Activated CD4-positive, alpha-beta memory T cell treated with anti-CD3 and anti-CD28 coated beads for 36 hours (primary cell): ENCODE measurements at places on chromosomes 1 and 21.

- H3K4me3 ChIP-seq, result no peak overlapping the region
- peaks cover 5% of the 10 kb centered on the region for H3K4me1 ChIP-seq
- H3K27ac ChIP-seq, result no peak overlapping the region
- H3K36me3 ChIP-seq, result no peaks in the 10 kb centered on the region
Observed at GRCh38 chr1:78678324-78678723, 28.7 kb downstream of the IFI44 start.

GRCh38 chr21:42067531-42068255 lies 3.4 kb upstream of the UMODL1 start:
- H3K27ac ChIP-seq, result no peak overlapping the region
- peaks cover 25% of the 10 kb centered on the region for H3K4me1 ChIP-seq
- no peak overlapping the region for H3K4me3 ChIP-seq

DNA sequence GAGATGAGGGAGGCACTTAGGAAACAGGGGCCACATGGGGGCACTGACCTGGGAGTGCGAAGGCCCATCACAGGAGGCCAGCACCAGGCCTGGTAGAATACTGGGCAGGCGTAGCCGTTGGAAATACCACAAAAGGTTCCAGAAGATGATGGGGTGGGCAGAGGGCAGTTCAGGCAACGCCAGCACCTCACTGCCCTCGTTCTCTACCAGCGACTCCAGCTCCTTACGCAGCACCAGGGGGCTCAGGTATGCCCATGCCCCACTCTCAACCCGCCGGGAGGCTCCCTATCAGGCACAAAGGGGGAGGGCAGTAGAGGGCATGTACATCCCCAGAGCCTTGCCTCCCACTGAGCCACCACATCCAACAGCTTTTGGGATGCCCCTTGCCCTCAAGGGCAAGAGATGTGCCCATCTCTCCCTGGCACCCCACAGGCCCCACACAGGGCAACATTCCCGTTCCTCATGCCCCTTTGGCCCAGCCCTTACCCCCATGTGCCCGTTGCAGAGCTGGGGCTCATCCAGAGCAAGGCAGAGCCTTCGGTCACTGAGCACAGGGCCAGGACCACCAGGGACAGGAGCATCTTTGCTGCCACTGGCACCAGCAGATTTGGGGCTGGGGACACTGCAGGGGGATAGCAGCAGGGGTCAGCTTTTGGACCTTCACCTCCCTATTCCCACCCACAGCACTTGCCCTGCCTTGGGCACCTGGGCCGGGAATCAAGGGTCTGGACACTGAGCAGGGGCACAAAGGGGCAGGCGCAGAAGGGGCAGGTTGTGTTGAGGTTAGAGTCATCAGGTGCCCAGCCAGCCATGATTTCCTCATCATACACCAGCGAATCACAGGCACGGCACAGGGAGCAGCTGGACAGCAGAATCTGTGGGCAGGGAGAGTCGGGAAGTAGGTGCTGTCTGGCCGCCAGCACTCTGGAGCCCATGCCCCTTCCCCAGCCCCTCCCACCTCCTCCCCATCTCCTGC lies 9.7 kb upstream of the GATAD2B start:
- H3K36me3 ChIP-seq, result peaks cover 44% of the 10 kb centered on the region
- no peak for DNase-seq
- H3K4me1 ChIP-seq, result peaks cover 2% of the 10 kb centered on the region
- no peak overlapping the region for H3K27ac ChIP-seq

DNA sequence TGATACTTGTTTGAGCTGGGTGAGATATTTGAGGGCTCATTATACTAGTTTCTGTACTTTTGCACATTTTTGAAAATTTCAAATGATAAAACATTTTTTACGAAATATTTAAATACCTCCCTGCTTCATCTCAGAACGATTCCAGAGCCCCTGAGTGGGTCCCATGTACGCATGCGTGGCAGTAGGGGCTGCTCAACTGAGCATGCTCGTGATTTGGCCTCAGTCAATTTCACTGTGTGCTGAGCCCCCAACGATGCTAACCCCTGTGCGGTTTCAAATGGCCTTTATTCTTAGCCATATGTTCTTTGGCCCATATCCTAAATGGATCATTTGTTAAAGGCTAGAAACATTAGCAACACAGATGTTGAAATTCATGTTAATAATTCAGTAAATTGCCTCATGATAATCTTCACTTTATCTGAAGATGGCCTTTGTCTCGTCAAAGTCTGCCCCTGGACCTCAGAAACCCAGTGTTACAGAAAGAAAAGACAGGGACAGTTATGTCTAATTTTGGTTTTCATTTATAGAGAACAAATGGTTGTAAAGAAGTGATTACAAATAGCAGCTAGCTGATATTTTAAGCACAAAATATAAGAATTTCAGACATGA lies 108.2 kb downstream of the MRPS6 start:
- H3K27ac ChIP-seq, result no peak overlapping the region
- peaks cover 7% of the 10 kb centered on the region for H3K36me3 ChIP-seq
- no peaks in the 10 kb centered on the region for H3K4me1 ChIP-seq
- H3K4me3 ChIP-seq, result no peak overlapping the region
- no peak for DNase-seq

DNA sequence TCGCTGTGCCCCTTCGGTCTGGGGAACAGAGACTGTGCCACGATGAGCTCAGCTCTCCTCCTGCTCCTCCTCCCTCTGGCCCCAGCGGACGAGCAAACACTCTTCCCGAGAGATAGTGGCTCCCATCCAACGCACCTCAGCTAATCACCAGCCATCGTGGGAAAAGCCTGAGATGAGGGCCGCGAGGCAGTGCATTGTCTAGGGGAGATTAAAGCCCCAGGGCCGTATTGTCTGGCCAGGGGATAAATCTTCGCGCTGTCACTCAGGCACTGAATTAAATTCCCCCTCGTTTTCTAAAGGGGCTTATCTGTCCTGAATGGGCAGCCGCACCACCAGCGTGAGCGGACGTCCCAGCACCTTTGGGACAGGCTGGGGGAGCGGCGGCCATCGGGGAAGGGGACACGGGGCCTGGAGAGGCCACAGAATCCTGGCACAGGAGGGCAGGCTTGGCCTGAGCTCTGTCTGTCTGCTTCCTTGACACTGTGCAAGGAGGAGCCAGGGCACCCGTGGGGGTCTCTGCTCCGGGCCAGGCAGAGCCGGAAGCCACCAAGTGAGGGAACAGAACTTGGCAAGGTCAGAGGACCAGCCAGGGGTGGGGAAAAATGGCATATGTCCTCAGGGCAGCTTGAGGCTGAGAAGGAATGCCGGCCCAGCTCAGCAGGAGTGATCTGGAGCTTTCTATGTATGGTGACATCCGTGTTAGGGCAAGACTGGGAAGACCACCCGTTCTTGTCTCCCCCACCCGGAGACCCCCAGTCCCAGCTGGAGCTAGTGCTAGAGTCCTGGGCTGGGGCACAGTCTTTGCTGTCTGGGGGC lies 32.3 kb downstream of the PRDM16 start:
- DNase-seq, result no peak
- no peaks in the 10 kb centered on the region for H3K4me1 ChIP-seq
- H3K27ac ChIP-seq, result no peak overlapping the region
- no peak overlapping the region for H3K4me3 ChIP-seq
- H3K36me3 ChIP-seq, result no peaks in the 10 kb centered on the region

DNA sequence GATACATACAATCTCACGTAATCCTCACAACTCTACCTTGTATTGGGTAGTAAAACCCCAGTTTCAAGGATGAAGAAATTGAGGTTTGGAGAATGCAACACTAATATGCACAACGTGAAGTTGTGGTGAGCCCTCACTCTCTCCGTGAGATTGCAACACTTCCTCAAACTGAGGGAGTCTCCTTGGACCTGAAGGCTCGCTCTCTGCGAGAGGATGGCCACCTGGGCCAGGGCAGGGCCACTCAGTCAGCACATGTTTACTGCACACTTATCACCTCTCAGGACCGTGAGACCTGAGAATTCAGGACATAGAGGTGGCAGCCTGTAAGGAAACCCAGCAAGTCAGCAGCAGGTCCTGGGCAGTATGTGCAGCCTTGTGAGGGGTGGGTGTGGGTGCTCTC lies 8.7 kb downstream of the SH3BP5L start:
- H3K36me3 ChIP-seq, result peaks cover 37% of the 10 kb centered on the region
- no peak overlapping the region for H3K4me3 ChIP-seq
- peaks cover 52% of the 10 kb centered on the region for H3K4me1 ChIP-seq

GRCh38 chr1:100184536-100184935 lies 6.5 kb upstream of the LRRC39 start:
- no peaks in the 10 kb centered on the region for H3K27me3 ChIP-seq
- no peaks in the 10 kb centered on the region for H3K36me3 ChIP-seq
- DNase-seq, result no peak
- H3K4me1 ChIP-seq, result no peaks in the 10 kb centered on the region
- no peak overlapping the region for H3K4me3 ChIP-seq

DNA sequence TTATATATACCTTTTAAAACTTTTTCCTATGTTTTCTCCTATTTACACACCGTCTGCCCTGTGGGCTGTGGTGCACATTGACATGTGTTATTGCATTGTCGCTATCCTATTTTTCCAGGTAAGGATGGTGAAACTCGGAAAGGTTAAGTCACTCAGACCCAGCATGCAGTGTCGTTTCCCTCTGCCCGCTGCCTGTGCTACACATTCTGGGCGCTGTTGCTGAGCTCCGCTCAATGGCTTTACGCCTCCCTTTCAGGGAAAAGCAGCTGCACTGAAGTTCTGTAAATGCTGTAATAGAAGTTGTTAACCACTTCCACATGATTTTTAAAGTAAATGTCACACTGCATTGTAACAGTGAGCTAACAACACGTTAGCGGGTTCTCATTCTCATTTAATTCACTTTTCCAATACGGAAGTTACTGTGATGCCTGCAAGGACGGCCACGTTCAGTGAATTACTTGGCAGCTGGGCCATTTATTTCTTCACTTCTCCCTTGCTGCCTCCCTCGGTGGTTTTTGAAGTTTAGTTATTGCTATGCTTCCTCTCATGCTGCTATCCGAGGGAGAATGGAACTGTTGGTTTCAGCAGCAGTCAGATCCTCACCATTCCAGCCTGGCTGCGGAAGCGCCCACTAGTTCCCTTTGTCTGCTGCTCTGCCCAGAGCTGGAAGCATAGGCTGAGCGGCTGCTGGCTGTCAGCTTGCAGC lies 288.7 kb downstream of the SPATA17 start:
- DNase-seq, result no peak
- H3K4me3 ChIP-seq, result no peak overlapping the region
- no peaks in the 10 kb centered on the region for H3K4me1 ChIP-seq

DNA sequence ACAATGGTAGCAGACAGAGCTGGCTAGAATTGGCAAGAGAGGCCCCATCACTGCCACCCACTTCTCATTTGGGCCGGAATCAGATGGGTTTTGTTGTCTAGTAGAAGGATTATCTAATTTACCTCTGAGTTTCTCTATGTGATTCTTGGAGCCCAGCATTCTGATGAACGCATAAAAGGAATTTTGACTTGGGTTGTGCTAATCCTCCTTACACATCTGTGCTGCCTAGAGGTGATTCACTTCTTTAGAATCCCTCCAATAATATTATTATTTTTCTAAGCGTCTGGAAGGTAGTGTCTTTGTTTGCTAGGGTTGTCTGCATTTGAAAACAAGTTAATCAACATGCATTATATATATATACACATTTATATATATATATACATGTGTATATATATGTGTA lies 118.1 kb downstream of the RUNX1 start:
- H3K36me3 ChIP-seq, result peaks cover 2% of the 10 kb centered on the region
- H3K27ac ChIP-seq, result no peak overlapping the region
- DNase-seq, result no peak
- H3K27me3 ChIP-seq, result no peaks in the 10 kb centered on the region
- H3K4me1 ChIP-seq, result peaks cover 77% of the 10 kb centered on the region

DNA sequence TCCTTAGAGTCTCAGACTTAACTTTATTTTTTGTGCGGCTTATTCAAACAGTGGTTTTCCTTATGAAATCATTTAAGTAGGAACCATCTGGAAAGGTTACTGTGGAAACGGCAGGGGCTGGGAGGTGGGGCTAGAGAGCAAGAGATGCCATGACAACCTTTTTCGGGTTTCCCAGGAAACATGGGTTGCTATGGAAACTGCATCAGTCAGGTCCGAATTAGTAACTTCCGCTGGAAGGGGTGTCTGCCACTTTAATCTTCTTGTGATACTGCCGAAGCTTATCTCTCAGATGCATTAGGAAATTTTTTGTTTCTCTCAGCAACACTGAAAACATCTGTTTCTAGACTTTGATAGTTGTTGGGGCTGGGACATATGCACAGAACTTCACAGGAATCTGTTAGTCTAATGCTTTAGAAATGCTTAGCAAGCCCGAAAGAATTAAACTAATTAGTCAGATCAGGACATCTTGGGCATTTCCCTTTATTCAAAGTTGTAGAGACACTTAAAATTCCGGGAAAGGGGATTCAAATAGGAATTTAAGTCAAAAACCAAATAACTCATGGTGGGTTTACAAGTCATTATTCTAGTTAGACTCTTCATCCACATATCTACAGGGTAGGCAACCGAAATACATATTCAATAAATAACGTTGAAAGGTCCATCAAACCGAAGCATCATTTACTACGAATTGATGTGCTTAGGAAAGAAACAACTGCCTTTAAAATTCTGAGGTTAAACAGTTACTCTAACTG lies 2.6 kb downstream of the KCNA3 start:
- H3K4me1 ChIP-seq, result peaks cover 37% of the 10 kb centered on the region
- H3K36me3 ChIP-seq, result peaks cover 44% of the 10 kb centered on the region
- H3K4me3 ChIP-seq, result peak overlapping the region; percentile 95
- H3K27me3 ChIP-seq, result no peaks in the 10 kb centered on the region
- peak; percentile 86 for DNase-seq
- H3K27ac ChIP-seq, result peak overlapping the region; percentile 97

- no peaks in the 10 kb centered on the region for H3K36me3 ChIP-seq
- H3K27ac ChIP-seq, result no peak overlapping the region
Observed at GRCh38 chr1:15304708-15305467, 57.9 kb downstream of the FHAD1 start.

DNA sequence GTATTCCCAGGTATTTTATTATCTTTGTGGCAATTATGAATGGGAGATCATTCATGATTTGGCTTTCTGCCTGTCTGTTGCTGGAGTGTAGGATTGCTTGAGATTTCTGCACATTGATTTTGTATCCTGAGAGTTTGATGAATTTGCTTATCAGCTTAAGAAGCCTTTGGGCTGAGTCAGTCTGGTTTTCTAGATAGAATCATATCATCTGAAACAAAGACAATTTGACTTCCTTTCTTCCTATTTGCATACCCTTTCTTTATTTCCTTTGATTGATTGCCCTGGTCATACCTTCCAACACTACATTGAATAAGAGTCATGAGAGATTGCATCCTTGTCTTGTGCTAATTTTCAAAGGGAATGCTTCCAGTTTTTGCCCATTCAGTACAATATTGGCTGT lies 8.0 kb downstream of the OR2L3 start:
- H3K4me1 ChIP-seq, result no peaks in the 10 kb centered on the region
- H3K4me3 ChIP-seq, result no peak overlapping the region
- H3K27ac ChIP-seq, result no peak overlapping the region
- no peaks in the 10 kb centered on the region for H3K27me3 ChIP-seq

DNA sequence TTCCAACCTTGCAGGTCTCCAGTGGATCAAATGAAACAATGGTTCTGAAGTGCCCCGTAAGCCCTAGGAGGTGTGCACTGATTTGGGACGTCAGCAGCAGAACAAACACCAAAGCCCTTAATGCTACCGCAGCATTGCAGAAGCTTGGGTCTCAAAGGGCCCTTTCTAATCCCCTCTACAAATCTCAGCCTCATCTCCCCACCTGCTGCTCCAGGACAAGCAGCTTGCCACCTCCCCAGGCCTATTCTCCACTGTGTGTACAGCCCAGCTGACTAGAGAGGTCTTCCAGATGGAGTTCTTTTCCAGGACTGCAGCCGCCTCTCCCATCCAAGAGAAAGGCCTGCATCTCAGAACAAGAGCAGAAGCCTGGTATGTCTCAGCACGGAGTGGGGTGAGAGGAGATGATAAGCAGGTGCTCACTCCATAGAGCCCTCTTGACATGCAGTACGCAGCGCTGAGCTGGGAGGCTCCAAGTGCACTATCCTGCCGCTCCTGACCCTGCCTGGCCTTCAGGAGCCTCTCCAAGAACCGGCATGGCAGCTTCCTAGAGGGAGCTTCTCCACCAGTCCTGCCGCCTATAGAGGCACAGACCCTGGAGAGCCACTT lies 46.3 kb downstream of the MRPL37 start:
- no peaks in the 10 kb centered on the region for H3K27me3 ChIP-seq
- no peak overlapping the region for H3K4me3 ChIP-seq
- H3K27ac ChIP-seq, result no peak overlapping the region
- DNase-seq, result no peak
